Anterior cingulate cortex (tissue), 58 donors: ENCODE measurements at places on chromosomes 5 and 9.

GRCh38 chr5:79229357-79230174 lies 6.4 kb upstream of the JMY start:
- DNase-seq, result no peak

GRCh38 chr5:111931655-111932054 lies 174.7 kb upstream of the NREP start:
- no peak for DNase-seq

DNA sequence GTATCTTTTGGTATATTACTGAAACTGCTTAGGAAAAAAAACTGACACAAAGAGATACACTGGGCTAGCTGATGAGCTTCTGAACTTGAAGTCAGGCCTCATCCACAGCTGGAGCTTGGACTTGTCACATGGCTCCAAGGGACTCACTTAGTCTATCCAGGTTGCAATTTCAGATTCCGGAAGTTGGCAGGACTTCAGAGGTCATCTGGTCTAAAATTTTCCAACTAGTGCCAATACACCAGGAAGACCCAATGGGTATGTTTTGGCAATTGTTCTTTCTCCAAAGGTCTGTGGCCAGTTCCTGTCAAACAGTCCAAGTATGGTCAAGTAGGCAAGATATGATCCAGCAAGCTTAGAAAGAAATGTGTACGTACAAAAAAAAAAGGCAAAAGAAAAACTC lies 36.7 kb downstream of the MRPS27 start:
- DNase-seq, result no peak

DNA sequence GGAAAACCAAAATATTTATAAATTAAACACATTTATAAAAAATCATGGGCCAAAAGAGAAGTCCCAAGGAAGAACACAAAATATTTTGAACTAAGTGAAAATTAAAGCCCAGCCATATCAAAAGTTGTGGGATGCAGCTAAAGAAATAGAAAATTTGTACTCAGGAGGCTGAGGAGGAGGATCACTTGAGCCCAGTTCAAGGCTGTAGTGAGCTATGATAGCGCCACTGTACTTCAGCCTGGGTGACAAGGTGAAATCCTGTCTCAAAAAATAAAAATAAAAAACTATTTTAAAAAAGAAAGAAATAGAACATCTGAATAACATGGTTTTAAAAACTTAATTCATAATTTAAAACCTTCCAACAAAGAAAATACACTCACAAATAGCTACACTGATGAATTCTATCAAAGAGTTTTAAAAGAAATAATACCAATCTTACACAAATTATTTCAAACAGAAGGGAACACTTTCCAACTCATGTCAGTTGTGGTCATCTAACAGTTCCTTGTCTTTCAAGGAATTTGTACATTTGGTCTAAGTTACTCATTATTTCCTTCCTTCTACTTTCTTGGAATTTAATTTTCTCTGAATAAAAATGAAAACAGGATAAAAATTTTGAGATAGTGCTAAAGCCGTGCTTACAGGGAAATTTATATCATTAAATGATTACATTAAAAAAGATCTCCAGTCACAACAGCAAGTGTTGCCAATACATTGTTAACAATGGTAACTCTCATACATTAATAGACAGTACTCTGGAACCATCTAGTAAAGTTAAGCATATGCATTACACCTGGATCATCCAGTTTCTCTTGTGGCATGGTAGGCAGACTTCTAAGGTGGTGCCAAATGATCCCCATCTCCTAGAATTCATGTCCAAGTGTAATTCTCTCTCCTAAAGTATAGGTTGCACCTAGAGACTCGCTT lies 17.8 kb downstream of the PTBP3 start:
- DNase-seq, result no peak

- no peak for DNase-seq
Observed at GRCh38 chr9:72539824-72540347, 18.5 kb downstream of the TMC1 start.

- no peak for DNase-seq
Observed at GRCh38 chr5:132264546-132265335, 7.2 kb downstream of the PDLIM4 start.

- DNase-seq, result no peak
Observed at GRCh38 chr9:5817862-5818261, 15.1 kb downstream of the ERMP1 start.

DNA sequence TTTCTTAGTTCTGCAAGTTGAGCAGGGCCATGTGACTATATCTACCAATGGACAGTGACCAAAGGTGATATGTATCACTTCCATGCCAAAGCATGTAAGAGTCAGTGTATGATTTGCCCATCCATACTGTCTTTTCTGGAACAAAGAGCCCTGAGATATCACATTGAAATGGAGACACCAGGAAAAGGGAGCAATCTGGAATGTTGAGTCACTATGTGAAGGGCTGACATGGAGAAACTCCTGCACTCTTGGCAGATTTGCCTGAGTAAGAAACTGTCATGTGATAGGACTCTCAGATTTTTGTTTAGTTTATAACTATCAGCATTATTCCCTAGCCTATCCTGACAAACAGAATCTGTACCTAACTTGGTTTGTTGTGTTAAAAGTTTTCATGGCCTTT lies 29.8 kb upstream of the TMEM161B start:
- no peak for DNase-seq

- no peak for DNase-seq
Observed at GRCh38 chr9:89522261-89522958, 24.5 kb upstream of the SEMA4D start.

GRCh38 chr9:20028849-20029231 lies 240.0 kb upstream of the SLC24A2 start:
- no peak for DNase-seq

- no peak for DNase-seq
Observed at GRCh38 chr9:133035669-133036068, 4.9 kb downstream of the GTF3C5 start.

DNA sequence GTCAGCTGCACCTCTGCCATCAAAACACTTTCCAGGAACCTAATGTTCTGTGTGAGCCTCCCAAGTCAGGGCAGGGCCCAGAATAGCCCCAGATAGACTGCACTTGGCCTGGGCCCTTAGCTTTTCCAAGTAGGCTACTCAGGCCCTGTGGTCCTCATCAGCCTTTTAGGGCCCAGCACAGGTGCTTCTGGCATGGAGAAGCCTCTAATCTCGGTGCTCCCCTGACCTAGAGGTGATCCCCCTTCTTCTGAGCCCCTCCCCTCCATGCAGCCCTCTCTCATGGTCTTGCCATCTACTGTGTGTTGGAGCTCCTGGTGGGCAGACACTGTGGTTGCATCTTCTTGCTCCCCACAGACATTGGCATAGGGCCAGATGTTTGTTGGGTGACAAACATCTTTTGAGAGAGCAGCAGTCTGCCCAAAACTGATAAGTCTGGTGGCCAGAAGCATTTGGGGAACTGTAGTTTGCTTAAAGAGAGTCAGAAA lies 28.1 kb downstream of the FRMPD1 start:
- no peak for DNase-seq

DNA sequence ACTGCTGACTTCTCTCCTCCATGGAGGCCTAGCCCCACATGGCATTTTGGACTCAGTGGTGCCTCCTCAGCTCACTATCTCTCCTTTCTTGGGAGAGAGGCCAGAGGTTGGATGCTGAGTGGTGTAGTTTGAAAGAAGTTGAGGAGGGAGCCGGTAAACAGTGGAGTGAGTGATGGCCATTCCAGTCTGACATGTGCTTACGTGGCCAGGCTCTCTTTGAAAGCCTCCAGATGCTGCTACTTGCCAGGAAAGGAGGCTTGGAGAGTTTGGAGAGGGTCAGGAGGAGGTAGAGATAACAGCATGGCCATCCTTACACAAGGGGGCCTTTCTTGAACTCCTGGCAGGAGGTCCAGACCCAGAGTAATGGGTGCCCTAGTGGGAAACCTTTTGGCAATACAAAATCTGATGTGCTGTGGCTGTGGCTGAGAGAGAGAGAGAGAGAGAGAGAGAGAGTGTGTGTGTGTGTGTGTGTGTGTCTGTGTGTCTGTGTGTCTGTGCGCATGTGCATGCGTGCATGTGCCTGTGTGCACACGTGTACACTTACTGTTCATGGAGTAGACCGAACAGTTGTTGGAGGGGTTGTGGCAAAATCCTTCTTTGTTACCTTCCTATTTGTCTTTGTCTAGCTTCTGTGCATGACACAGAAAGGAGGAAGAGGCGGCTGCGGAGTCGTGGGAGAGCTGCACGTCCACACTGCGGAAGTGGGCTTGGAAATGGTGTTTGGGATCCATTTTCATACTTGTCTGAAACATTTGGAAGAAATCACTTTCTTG lies 37.8 kb downstream of the RALGPS1 start:
- no peak for DNase-seq

- DNase-seq, result no peak
Observed at GRCh38 chr5:124153588-124153987, 592.9 kb downstream of the ZNF608 start.

GRCh38 chr9:91837981-91838731 lies 111.9 kb downstream of the ROR2 start:
- DNase-seq, result no peak

GRCh38 chr9:35341585-35341984 lies 148.3 kb upstream of the RUSC2 start:
- DNase-seq, result peak; percentile 25

GRCh38 chr5:90709323-90710155 lies 150.9 kb downstream of the ADGRV1 start:
- peak; percentile 3 for DNase-seq
